ENCODE measurements at places on chromosomes 3 and 15.

DNA sequence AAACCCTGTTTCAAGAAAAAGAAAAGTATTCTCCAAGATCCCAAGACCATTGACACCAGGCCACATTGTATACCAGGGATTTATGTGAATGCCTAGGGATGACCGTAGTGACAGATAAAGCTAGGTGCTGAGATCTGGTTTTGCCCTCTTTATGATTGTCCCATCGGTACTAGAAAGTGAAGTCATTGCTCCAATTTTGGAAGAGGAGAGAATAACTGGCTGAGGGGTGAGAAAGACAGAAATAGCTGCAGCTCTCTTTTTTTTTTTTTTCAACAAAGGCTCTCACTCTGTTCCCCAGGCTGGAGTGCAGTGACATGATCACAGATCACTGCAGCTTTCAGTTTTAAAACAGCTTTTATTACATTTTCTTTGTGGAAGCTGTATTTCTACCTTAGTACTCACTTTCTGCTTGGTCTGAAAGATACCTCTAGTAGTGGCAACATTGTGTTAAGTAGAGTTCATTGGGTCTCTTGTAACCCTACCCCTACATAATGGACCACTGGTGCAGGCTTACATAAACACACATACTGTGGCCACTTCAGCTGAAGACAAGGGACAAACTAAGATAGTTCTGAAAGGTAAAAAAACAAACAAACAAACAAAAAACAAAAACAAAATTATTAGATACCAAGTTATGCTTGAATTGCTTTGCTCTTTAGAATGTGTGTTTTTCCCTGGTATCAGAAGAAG lies 18.0 kb downstream of the ZSCAN29 start:
- no peak for DNase-seq

DNA sequence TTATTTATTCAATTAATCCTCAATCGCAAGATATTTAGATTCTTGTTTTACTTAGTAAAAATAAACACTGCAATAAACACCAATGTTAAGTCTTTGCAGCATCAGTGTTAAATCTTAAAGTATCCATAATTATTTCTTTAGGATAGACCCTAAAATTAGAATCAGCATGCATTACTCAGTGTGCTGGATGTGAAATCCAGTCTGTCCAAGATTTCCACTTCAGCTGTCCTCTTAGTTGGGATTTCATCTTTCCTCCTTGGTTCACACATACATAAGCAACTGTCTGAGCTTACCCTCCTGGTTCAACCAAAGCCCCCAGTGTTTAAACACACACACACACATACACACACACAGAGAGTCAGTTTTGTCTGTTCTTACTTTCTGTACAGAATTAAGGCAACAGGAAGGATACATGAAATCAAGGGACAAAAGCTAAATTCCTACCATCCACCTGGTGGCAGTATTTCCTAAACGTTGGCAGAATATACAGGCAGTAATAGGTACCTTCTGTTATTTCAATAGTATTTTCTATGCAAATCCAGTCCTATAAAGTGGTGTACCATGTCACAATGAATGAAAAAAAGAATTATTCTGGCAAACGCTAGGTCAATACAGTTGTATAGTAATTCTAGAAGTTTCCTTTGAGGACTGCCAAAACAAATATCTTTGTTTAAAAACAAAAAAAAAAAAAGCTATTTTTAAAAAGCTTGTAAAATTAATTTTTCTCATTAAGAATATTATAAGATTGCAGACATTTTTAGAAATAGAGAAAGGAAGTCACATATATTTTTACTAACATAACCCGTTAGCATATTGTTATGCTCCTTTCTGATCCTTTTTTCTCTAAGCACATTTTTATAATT lies 27.3 kb upstream of the DMXL2 start:
- peak; percentile 43 for DNase-seq

GRCh38 chr3:195105389-195105788 lies 165.6 kb downstream of the XXYLT1 start:
- DNase-seq = no peak

DNA sequence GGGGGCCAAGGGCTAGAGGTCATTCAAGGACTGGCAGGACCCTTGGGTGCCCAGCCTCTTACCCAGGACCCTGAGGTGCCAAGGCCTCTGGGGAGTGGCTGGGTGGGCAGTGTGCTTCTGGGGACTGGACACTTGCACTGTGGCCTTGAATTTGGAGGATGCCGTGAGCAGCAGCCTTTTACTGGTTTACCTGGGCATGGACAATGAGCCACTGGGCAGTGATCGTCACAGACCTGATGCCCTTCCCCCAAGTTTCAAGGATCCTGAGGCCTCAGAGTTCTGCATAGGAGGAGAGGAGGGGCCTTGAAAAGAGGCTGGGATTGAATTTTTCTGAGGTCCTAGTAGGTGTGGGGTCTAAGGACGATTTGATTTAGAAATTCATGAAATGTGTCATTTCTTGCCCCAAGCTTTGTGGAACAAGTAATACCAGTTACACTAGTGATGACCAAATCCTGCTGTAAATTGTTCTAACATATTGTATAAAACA lies 146.1 kb upstream of the TPM1 start:
- DNase-seq = no peak

DNA sequence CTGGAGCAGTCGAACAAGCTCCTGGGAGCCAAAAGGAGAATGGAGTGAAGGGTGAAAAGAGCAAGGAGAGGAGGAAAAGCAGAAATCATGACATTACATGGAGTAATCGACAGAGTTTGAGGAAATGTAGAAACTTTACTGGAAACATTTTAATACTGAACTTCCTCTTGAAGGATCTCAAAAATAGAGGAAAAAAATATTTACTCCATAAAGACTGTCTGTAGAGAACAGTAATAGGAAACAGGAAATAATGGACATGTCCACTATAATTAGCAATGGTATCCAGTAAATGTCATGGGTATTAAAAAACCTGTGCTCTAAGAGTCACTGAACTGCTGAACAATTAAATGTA lies 53.0 kb downstream of the TBC1D2B start:
- DNase-seq = no peak

- no peak for DNase-seq
Observed at GRCh38 chr3:179882292-179882691, 154.4 kb downstream of the PEX5L start.

GRCh38 chr3:28727307-28727706 lies 378.7 kb upstream of the AZI2 start:
- DNase-seq = no peak

GRCh38 chr3:110165753-110166152 lies 828.4 kb upstream of the DPPA4 start:
- DNase-seq = no peak

Measured in right hindlimb (tissue), 1 donor.